ENCODE measurements at places on chromosomes 7 and 10.

DNA sequence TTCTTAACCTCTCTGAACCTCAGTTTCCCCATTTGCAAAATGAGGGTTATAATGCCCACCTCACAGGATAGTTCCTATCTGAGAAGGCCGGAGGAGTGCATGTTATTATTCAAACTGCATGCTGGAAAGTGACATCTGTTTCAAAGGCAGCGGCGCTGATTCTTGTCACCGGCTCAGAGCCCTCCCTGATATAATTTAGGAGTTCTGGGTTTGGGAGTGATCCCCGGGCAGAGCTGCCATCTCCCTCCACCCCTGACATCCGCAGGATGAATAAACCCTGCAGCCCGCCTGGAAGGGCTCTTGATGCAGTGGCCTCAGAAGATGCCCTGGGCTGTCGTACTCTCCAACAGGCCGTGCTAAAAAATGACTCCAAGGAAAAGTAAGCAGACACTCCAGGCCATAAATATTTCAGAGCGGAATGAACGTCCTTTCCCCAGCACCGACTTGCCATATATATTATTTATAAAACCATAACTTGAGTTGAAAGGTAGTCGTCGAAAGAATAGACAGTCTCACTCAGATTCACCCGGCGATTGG is 47.0 kb upstream of the MYL10 start:
- DNase-seq = no peak

GRCh38 chr10:63480237-63480636 is 14.5 kb upstream of the JMJD1C start:
- no peak for DNase-seq

DNA sequence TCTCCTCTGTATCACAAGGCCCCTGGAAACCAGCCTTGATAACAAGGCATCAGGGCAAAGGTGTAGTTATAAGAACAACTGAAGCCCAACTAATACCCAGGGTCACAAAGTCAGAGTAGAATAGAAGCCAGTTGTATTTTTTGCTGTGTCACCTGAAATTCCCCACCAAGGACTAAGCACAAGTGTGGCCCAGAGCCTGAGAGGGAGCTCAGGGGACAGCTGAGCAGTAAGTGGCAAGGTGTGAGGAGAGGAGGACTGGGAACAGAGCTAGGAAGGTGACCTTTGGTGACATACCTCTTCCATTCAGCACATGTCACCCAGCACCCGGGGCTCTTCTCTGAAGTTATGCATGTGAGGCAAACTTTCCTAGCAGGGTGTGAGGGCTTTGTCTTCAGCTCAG is 179.9 kb downstream of the HECW1 start:
- DNase-seq = no peak

DNA sequence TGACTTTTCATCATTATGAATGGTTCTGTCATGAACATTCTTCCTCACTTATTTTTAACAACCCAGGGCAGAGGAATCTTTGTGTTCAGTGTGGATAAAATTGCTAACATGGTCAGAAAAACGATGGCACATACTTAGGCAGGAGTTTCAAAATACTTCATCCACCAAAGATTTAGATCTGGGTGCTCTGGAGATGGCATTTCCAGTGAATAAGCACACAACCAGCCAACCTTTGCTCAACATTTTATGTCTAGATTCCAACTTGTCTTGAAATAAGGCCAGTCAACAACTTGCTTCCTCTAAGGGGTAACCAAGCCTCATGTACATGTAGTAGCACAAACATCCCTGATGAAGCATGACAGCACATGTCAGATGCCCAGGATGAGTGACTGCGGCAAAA is 33.4 kb upstream of the ADRB1 start:
- DNase-seq = no peak

- no peak for DNase-seq
Observed at GRCh38 chr7:99004216-99004615, 125.9 kb downstream of the TRRAP start.
